ENCODE measurements at places on chromosomes 5 and 9. TPM values are rescaled to one million over a fixed set of nuclear protein-coding genes. Genes with fewer than 3 reads are reported as not detected.

The RNF44 gene
- 11.6 TPM for total RNA-seq

The TMED9 gene
- total RNA-seq: 171 TPM

The FOXD4L6 gene
- not detected for total RNA-seq

The LIX1 gene
- not detected for total RNA-seq

The ALDH1A1 gene
- not detected for total RNA-seq

The TUSC1 gene
- 29.2 TPM for total RNA-seq

The BTNL3 gene
- not detected for total RNA-seq

The GFI1B gene
- not detected for total RNA-seq

The ARL14EPL gene
- not detected for total RNA-seq

The B4GALT1 gene
- 82.0 TPM for total RNA-seq

Measured in hair follicular keratinocyte (primary cell).